ENCODE measurements at places on chromosomes 5 and 9.

GRCh38 chr5:122599000-122599399 lies 175.9 kb upstream of the SNX2 start:
- no peak for DNase-seq

GRCh38 chr5:174431504-174431903 lies 292.9 kb upstream of the MSX2 start:
- DNase-seq: no peak

GRCh38 chr5:21195145-21195544 lies 1207.1 kb upstream of the CDH18 start:
- no peak for DNase-seq

DNA sequence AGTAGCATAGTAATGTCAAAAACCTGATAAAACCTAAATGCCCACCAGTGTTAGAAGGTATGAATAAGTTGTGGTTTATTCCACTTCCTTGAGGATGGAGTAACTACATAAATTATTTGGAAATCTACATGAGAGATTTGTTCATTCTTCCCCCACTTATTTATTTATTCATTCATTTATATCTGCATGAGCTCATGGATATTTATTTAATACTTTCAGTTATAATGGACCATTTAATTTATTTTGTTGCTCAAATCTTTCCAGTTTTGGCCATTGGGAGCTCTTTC lies 223.8 kb upstream of the S1PR3 start:
- DNase-seq: no peak

DNA sequence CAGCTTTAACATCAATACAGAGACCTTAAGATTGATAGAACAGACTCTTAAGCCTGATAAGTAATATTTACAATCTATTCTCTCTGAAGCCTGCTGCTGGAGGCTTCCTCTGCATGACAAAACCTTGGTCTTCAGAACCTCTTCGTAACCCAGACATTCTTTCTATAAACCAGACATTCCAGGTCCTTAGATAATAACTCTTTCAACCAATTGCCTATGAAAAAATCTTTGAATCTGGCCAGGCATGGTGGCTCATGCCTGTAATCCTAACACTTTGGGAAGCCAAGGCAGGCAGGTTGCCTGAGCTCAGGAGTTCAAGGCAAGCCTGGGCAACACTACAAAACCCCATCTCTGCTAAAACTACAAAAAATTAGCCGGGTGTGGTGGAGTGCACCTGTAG lies 327.8 kb downstream of the ENC1 start:
- DNase-seq: no peak

DNA sequence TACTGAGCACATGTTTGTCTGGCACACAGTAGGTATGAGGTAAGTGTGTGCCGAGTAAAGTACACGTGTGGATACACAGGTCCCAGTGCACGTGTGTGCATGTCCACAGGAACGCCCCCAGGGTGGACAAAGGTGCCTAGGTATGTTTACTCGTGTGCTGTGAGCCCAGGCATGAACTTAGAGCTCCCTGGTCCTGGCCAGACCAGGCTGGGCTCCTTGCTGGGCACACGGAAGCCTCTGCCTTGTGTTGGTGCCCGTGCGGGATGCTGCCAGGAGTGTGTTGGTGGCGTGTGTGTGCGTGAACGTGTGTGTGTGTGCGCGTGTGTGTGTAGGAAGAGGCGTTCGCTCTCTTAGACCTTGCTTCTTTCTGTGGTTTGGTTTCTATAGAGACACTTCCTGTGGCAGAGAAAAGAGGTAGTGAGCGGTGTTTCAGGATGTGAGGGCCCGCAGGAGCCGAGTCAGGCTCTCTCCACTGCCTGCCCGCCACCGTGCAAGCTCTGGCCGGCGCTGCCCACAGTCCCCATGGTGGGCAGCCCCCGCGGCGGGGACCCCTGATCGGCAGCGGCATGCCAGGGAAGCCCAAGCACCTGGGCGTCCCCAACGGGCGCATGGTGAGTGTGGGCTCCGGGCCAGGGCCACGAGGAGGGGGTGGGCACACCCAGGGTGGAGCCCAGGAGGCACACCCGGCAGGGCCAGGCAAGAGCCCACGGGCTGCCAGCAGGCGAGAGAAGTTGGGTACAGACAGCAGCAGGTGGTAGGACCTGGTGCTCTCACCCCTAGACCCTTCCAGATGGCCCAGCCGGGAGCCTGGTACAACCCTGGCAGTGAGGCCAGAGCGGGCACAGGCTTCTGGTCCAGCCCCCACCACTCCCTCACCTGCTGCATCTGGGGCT lies at the start of gene RGS14:
Gene RGS14 (plus strand): TSS at position 466 of the 893 bp plus-strand sequence. CDS start 101 bp downstream, at position 567.
- DNase-seq: no peak

DNA sequence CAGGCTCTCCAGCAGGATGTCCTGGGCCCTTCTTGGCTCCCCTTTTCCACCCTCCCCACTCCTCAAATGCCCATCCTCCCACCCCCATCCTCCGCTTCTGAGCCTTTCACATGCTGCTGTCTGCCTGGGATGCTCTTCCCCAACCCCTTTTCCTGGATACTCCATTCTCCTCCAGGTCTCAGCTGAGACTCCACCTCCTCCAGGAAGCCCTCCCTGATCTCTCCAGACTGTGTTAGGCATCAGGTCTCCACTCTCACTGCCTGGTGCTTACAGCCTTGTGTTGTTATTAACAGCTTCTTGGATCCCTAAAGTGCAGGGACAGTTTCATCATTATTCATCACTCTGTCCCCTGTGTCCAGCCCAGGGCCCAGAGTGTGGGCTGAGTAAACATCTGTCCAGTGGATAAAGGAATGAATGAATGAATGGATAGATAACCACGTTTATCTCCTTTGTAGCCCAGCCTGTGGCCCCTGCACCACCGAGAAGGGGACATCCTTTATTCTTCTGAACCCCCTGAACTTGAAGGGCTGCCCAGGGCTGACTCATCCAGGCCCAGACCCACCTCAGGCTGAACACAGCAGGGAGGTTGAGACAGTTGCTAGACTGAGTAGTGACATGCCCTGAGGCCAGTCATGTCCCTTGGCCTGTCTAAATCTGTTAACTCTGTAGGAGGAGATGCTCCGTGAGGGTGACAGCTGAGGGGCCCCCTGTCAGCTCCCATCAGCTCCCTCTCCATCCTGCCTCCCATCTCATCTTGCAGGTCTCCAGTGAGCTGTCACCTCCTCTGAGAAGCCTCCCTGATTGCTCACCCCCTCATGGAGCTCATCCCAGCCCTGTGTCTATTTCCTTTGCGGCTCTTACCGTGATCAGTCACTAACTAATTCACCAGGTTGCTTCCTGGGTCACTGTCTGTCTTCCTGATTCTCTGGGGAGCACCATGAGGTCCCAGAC lies 14.6 kb upstream of the LAMC3 start:
- DNase-seq: no peak

- DNase-seq: no peak
Measured at GRCh38 chr9:134175291-134175807, 11.0 kb upstream of the RNU6ATAC start.
